Urinary bladder (tissue), 4 donors: ENCODE measurements at places on chromosomes 2 and 18. TPM values are rescaled to one million over a fixed set of nuclear protein-coding genes. Genes with fewer than 3 reads are reported as not detected.

Gene CSRNP3
- 34.1 TPM for total RNA-seq

Gene CDH19
- total RNA-seq, result 18.3 TPM

Gene LIPG
- 5.0 TPM for total RNA-seq

Gene NCKAP1
- total RNA-seq, result 297 TPM

Gene POTEJ
- not detected for total RNA-seq

Gene CYP27A1
- 10.3 TPM for total RNA-seq

Gene CTAGE1
- not detected for total RNA-seq

Gene SNRNP27
- 39.6 TPM for total RNA-seq

Gene CRYGD
- 0.95 TPM for total RNA-seq

Gene TGFA
- total RNA-seq, result 4.1 TPM

Gene NFE2L2
- 108 TPM for total RNA-seq

Gene TBR1
- total RNA-seq, result 0.11 TPM

Gene TXNDC2
- not detected for total RNA-seq

Gene HOXD12
- 2.2 TPM for total RNA-seq

Gene SERPINB10
- total RNA-seq, result 0.21 TPM

Gene GPAT2
- total RNA-seq, result 1.8 TPM

Gene IL36B
- total RNA-seq, result not detected

Gene ASPRV1
- 2.9 TPM for total RNA-seq
